Gastroesophageal sphincter (tissue), 4 donors: ENCODE measurements at places on chromosomes 6 and 20.

DNA sequence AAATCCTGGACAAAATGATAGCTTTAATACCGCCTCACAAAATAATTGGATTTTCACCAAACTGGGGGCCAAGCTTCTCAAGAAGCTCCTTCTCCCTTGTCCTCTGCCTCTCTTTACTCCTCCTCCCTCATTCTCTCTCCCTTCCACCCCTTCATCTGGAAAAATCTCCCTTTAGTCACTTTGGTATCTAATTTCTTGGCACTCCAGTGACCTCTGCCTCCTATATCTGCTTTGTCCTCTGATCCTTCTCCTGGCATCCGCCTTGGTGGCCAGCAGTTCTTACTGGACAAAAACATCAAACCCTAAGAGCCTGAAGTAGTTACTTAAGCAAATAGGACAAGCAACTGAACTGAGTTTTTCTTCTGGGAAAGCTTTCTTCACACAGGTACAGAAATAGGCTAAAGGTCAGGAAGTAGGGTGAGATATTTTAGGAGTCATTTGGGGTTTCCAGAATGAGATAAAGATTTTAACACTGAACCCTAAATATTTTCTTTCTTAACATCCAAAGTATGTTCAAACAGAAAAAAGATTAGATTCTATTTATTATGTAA, 220.7 kb downstream of the ARHGAP18 start:
- ATAC-seq, result no peak

DNA sequence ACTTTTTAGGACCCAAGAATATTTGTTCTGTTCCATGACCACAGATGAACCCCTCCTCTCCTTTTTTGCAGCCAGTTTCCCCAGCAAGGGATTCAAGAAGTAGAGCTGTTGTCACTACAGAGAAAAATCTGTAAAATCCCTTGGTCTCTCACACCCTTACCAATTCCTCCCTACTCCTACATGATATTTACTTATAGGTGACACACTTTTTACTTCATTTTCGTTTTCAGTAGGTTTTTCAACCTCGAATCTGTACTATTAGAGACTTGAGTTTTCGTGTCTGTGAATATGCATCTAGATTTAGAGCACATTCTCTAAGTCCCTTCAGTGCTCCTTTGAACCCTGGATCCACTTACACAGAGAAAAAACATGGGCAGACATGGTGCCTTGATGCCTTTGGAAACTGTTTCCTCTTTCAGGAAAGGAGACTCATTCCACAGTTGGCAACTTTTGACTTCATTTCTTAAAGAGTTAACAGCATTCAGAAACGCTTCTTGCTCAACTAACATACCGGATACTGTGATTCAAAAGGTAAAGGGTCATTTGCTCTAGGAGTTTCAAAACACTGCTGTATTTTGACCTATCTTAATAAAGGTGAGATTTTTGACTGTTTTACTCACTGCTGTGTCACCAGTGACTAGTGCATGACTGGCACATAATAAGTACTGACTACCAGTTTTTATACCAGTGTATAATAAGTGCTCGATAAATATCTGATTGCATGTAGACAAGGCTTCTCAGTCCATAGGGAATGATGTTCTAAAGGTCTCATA, 50.6 kb downstream of the LAMA4 start:
- ATAC-seq, result peak; percentile 76

- ATAC-seq, result no peak
These were observed 119.3 kb downstream of the ASCC3 start for GRCh38 chr6:100761841-100762240.

- no peak for ATAC-seq
These were observed 3.1 kb downstream of the QKI start for GRCh38 chr6:163417595-163417994.

- ATAC-seq, result no peak
These were observed 5.2 kb downstream of the EBF4 start for GRCh38 chr20:2697768-2698167.

DNA sequence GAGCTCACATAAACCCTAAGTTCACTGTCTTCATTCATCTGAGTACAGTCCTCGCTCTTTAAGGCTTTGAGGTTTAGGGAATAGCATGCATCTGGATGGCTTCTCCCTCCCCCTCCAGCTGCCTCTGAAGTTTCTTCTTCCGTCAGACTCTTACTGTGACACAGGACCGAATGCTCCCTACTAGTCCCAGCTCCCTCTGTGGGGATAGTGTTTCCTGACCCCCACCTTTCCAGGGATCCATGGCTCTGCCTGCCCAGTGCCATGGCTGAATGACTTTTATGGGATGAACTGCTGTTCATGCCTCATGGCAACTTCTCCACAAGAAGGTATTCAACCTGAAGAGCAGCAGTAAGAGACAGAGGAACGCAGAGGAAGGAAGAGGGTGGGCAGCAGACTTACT, 79.8 kb upstream of the EMILIN3 start:
- ATAC-seq, result no peak

DNA sequence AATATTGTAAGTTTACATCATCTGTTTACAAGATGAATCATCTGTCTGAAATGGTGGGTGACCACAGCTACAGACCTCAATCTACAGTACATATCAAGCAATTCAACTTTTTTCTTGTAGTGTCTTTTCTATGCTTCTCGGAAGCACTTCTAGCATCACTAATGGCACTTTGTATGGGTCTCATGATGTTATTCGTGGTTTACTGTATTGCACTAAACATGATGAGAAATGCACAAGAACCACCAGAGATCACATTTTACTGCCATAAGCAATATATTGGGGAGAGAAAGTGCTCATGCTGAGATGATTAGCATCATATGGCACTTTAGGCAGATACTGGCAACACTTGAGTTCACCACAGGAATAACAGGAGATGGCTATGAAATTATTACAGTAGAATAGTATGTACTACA, 15.4 kb upstream of the BTBD3 start:
- no peak for ATAC-seq

GRCh38 chr20:4667371-4667773, 54.3 kb upstream of the PRND start:
- ATAC-seq, result no peak

DNA sequence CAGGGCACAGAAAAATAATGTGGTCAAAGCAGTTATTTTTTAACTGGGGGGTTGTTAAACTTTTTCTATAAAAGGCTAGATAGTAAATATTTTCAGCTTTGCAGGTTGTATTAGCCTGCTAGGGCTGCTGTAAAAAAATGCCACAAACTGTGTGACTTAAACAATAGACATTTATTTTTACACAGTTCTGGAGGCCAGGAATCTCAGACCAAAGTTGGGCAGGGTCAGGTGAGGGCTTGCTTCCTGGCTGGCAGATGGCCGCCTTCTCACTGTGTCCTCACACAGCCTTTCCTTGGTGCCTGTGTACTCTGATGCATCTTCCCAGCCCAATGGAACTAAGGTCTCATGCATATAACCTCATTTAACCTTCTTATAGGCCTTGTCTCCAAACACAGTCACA, 294.7 kb downstream of the PTPRT start:
- no peak for ATAC-seq

DNA sequence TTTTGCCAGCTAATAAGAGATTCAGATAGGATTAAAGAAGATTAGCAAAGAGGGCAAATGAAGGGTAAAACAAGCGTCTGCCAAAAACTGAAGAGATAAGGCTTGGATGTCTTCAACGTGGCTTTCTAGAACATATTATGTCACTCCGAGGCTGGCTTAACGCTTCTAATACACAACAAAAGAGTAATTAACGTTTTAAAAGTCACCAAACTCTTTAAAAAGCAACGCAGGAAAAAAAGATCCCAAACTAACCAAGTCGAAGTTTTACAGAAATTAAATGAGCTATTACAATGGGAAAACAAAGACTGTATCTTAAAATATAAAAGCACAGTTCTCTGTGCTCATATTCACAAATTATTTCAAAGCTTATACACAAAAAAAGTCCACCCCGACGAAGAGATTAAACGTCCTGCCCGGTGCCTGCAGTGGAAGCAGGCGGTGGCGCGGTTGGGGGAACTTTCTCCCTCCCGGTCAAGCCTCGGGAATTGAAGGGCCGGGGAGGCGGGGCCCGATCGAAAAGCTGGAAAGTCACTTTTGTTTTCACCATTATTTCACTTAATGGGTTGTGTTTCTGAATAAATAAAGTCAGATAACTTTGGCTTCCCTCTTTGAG, 1.2 kb downstream of the MAK start:
- ATAC-seq, result no peak

DNA sequence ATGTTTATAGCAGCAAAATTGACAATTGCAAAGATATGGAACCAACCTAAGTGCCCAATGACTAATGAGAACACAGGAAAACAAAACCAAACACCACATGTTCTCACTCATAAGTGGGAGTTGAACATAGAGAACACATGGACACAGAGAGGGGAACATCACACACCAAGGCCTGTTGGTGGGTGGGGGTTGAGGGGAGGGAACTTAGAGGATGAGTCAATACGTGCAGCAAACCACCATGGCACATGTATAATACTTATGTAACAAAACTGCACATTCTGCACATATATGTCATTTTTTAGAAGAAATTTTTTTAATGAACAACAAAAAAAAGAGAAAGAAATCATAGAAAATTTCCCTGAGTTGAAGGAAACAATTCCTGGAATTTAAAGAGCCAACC, 3.9 kb downstream of the EPM2A start:
- no peak for ATAC-seq

DNA sequence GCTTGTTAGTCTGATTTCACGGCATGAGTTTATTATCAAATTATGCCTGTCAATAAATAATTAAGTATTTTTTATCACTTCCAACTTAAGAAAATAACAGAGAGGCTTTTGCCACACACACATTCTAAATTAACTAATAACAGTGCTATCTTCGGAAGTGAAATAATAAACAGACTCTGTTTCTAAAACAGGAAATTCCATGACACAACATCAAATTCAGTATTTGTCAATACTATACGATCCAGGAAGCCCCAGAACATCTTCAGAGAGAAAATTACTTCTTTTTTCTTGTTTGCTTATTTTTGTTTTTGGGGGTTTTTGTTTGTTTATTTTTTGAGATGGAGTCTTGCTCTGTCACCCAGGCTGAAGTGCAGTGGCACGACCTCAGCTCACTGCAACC, 150.7 kb upstream of the PRDM1 start:
- ATAC-seq, result no peak

DNA sequence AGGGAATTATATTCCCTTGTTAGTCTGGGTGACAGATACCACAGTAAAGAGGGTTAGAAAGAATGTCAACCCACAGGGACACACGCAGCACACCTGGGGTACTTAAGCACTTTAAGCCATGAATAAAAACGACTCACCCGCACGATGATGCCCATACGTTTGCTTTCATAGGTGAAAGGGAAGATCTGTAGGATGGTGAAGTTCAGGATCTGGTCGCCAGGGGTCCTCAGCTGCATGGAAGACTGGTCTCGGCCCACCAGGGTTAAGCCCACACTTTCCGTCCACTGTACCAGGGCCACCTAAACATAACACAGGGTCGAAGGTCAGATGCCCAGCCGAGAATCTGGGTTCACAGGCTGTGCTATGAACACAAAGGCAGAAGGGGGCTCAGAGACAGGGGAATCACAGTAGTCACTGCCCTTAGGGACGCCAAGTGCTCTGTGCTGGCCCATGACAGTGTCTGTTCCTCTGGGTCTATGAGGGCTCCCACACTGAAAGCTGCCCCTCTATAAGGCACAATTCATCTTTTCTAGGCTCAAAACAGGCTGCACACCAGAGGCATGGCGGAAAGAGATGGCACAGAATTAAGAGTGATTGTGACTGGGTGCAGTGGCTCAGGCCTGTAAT, 96.8 kb upstream of the NFATC2 start:
- peak; percentile 66 for ATAC-seq

GRCh38 chr20:61230-61629, 26.2 kb upstream of the DEFB125 start:
- no peak for ATAC-seq

GRCh38 chr6:82436740-82437139, 73.1 kb downstream of the TPBG start:
- ATAC-seq, result no peak

GRCh38 chr6:148323344-148323743, 19.3 kb upstream of the SASH1 start:
- ATAC-seq, result no peak

DNA sequence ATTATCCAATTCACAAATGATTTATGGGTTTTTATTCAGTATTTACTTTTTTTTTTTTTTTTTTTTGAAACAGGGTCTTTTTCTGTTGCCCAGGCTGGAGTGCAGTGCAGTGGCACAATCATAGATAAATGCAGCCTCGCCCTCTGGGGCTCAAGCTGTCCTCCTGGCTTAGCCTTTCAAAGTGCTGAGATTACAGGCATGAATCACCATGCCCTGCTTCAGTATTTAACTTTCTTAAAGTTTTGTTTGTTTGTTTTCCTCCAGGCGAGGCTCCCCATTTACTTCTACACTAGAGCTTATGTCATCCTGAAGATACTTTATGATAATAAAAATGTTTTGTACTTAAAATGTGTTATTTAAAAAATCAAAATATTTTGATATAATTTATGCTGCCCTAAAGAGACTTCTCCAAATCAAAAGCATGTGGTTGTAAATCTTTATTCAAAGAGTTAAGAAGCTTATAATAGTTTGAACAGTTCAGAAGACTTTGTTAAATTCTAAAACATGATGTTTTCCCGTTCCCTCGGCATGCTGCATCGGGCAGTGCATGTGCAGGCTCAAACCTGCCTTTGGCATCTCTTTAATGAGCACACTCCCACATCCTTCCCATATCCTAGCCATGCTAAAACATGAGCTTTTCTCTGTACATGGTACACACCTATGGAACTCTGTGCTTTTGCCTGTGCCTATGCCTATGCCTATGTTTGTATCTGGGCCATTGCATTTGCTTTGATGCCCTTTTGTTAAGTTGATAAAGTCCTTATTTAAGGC, 11.0 kb downstream of the SMPDL3A start:
- no peak for ATAC-seq

- ATAC-seq, result no peak
These were observed 79.9 kb downstream of the THBS2 start for GRCh38 chr6:169173532-169174268.

GRCh38 chr6:105207524-105208269, 27.9 kb upstream of the POPDC3 start:
- ATAC-seq, result no peak

DNA sequence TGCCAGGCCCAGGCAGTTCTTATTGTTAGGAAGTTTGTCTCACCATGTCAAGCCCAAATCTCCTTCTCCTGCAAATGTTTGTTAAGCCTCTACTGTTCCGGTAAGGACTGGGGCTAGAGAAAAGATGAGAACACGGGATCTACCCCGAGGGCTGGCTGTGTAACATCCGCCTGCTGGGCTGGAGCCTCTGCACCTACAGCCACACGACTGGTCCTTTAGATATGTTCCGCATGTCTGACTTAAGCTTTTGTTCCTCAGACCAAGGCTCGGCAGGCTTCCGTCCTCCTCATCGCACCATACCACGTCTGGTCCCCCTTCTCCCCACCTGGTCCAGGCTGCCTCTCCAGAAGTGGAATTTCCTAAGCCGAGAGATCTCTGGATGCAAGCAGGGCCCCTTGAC, 2.6 kb downstream of the GHRH start:
- no peak for ATAC-seq

GRCh38 chr20:38875175-38875993, 50.8 kb upstream of the FAM83D start:
- peak; percentile 67 for ATAC-seq

DNA sequence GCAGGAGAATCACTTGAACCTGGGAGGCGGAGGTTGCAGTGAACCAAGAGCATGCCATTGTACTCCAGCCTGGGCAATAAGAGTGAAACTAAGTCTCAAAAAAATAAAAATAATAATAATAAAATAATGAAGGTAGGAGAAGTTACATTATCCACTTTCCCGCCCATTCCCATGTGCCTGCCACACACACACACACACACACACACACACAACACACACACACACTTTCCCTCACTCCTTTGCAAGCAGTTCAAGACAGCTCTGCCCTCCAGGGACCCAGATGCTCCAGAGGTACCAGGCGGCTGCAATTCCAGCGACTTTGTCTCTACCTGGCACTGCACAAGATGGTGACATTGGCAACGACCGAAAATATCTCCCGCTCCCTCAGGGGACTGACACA, 224.8 kb upstream of the JARID2 start:
- no peak for ATAC-seq
